DMS79 treated with DMSO at 0.1 percent for 48 hours (cell line): ENCODE measurements at places on chromosomes 7 and 10.
A peak's percentile ranks its signal among the peaks of the same experiment; 100 is the strongest.

DNA sequence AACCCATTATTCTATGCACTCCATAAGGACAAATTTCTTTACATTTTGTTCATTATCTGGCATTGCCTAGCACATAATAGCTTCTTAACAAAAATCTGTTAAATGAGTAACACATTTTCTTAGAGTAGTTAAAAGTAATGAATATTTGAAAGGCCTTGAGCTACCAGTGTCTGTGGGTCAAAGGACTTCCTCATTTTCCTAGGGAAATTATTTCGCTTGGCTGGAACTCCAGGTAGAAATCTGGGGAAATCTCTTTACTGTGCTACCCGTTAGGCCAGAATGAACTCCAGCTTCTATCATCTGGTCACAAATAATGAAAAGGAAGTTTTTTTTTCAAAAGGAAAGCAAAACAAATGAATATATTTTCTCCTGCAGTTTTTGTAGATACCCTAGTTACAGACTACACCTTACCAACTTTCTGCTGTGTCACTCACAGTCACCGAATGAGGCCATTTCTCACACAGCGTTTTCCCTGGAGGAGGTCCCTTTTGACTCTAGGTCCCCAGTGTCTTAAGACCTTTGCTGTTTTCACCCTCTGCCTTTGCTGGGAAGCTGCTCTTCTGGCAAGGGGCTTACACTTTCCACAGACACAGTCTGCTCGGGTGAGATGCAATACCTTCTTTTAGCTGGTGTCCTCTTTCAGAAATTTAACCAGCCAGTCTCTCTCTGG lies 1.6 kb downstream of the SAMD9L start:
- no peak for DNase-seq

- DNase-seq = no peak
These were observed 48.3 kb downstream of the ANKIB1 start for GRCh38 chr7:92293896-92294590.

DNA sequence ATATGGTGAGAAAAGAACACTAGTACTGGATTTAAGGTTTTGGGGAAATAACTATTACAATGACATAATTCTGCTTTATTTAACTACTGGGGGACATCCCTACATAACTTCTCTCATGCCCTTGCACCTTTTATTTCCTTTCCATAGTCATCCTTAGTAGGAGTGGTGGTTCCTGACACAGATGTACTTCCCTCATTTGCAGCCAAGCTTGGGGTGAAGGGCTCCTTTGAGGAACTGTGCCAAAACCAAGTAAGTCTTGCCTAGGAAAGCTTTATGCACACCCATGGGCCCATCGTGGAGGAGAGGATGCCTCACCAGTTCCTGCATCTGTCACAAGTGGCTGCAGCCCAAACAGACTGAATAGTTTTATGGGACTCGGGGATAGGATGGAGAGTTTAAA lies 20.6 kb downstream of the ZDHHC6 start:
- no peak for DNase-seq

DNA sequence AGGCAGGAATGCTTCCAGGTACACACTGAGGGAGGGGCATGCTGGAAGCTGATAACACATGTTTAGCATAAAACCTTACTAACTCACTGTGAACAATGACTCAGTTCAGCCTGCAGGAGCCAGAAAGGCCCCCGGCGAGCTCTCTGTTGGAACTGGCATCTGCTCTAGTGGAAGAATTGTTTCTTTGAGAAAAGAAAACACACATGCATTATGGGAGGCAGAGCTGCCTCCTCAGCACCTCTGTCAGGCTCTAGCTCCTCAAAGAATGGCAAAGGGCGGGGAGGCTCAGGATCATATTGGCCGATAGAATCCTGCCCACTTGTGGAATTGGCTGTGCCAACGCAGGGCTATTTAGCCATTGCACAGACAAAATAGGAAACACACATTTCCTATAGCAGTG lies 338.3 kb downstream of the CXCL12 start:
- DNase-seq = no peak

- DNase-seq = no peak
These were observed 143.5 kb upstream of the ASAH2 start for GRCh38 chr10:50394832-50395231.

- DNase-seq = no peak
These were observed 63.1 kb upstream of the STEAP1B start for GRCh38 chr7:22563032-22563501.

GRCh38 chr7:55099066-55099820 lies 80.4 kb downstream of the EGFR start:
- DNase-seq = peak; percentile 34

DNA sequence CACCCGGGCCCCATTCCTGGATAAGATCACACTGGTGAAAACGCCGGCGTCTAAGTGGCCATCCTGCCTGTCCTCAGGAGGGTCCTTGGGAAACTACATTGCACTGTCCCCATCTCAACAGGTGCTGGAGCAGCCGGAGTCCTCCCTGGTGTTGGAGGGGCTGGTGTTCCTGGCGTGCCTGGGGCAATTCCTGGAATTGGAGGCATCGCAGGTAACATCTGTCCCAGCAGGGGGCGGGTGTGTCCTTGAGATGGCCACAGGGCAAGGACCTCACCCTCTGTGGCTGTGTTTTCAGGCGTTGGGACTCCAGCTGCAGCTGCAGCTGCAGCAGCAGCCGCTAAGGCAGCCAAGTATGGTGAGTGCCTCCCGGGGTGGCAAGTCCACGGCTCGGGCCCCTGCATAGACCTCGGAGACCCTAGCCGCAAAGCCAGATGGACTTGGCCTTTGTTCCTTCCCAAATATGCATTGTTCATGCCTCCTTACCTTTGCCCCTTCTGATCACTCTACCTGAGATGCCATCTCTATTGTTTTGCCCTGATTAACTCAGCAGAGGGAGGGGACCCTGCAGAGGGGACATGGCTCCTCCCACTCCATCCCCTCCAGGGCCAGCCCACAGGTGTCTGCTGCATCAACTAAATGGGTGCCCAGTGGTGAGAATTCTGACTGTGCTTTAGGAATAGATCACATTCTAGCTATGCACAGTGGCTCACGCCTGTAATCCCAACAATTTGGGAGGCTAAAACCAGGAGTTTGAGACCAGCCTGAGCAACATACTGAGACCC lies 23.8 kb downstream of the ELN start:
- no peak for DNase-seq

DNA sequence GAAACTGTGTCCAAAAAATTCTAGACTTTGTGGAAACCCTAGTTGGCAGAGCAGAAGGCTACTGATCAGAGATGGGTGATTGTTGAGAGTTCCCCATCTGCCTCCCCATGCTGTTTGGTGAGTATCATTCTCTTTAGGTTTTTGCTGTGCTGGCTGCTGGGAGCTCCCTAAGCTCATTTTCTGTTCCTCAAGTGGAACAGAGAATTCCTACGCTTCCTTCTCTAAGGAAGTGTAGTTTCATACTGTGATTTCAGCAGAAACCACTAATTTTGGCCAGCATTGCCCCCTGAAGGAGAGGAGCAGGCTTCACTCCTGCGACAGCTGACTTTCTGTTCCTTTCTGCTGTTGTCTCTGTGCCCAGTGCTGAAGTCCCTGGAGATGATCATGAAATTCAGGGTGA lies 355.3 kb upstream of the NPVF start:
- DNase-seq = no peak

- DNase-seq = no peak
These were observed 444.1 kb downstream of the NRG3 start for GRCh38 chr10:82319074-82319473.

DNA sequence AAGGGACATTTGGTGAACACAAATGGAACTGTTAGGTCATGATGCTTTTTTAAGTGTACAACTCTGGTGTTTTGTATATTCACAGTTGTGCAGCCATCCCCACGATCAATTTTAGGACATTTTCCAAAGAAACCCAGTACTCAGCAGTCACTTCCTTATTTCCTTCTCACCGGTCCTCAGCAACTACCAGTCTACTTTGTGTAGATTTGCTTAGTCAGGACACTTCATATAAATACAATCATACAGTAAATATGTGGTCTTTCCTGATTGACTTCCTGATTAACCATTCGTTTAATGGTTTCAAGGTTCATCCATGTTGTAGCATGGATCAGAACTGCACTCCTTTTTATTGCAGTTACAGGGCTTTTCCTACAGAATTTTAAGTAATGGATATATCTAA lies 14.4 kb downstream of the SGPL1 start:
- no peak for DNase-seq

GRCh38 chr10:87079106-87079836 lies 15.4 kb downstream of the GLUD1 start:
- no peak for DNase-seq

DNA sequence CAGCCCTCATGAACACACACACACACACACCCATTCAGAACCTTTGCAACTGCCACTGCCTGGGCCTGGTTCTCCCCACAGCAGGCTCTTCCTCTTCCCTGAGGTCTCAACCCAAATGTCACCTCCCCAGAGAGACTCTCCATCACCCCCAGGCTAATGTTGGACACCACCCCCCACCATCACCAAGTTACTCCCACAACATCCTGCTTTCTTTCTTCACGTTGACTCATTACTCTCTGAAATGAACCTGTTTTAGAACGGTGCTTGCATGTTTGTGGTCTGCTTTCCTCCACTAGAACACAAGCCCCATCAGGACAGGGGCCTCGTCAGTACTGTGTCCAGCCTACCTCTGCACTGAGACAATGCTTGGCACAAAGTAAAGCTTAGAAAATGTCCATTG lies 16.0 kb downstream of the AFAP1L2 start:
- DNase-seq = no peak

GRCh38 chr10:126833542-126833941 lies 71.7 kb upstream of the DOCK1 start:
- no peak for DNase-seq

GRCh38 chr7:123792547-123792946 lies 43.7 kb upstream of the WASL start:
- DNase-seq = no peak

DNA sequence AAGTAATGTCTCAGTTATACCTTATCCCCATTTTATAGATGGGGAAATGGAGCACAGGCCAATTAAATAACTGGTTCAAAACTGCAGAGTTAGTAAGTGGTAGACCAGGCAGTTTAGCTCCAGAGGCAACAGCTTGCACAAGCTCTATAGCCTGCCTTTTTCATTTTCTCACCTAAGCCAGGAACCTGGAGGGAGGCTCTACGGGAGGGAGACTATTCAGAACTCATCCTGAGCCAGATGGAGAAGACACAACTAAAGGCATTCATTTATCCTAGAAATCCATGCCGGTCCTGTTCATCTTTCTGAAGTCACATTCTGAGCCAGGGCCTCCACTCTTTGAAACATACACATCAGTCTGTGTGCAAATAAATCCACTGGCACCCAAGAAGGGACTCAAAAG lies 103.2 kb downstream of the CALN1 start:
- no peak for DNase-seq

DNA sequence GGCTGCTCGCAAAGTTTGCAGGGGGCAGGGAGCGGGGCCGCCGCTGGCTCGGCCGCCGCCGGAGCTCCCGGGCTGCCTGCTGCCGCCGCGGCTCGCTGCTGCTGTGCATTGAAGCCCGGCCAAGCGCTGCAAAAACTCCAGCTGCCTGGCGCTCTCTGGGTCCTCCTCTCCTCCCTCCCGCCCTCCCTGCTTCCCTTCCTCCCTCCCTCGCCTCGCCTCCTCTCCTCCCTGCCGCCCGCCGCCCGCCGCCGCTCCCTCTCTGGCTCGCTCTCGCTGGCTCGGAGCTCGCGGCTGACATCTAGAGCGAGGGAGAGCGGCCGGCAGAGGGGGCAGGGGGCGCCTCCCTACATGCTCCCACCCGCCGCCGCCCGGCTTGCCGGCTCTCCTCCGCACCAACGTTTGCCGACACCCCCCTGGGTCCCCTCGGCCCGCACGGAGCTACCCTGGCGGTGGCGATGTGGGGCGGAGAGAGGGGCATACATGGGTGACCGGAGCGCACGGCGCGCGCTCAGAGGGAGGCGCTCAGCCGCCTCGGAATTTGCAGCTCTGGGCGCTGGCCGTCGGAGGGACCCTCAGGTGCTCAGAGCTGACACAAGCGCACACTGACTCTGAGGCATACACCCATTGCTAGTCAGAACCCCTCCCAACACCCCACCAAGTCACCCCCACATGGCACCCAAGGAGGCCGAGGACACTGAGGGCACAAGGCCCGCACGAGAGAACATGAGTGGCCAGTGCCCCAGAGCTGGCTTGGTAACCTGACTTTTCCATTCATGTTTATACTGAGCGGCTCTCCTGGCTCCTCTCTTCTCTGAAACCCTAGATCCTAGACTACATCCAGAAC lies 1.2 kb upstream of the PLXNA4 start:
- DNase-seq = peak; percentile 73

GRCh38 chr7:80488406-80488805 lies 23.5 kb downstream of the GNAT3 start:
- no peak for DNase-seq

DNA sequence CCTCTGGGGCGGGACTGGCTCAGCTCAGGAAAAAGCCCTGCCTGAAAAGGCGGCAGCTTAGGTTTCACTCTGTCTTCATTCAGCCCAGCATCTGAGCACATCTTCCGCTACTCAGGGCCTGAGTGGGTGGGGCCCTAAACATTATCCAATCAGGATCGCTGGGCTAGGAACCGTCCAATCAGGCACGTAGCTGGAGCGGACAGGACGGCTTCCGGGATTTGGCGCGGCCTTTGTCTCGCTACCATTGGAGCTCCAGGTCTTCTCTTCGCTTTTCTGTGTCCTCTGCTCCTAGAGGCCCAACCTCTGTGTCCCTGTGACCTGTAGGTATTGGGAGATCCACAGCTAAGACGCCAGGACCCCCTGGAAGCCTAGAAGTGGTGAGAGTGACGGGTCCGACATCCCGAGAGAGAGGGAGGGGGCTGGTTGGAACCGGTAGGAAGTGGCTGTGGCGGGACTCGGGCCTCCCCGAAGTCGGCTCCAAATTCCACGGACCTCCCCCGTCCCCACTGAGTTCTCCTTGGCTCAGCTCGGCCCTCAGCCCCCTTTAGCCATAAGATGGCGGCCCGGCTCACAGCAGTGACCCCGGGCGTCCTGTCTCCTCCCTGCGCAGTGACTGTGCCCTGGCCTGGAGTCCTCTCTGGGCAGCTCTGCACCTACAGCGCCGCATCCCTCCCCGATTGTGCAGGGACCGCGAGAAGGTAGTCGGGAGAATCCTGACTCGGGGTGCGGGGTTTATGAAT lies 99.1 kb downstream of the ZNF680 start:
- DNase-seq = no peak

GRCh38 chr7:107579554-107579884 lies 527 bp upstream of the BCAP29 start:
- no peak for DNase-seq
